ENCODE measurements at places on chromosomes 1 and 21. TPM values are rescaled to one million over a fixed set of nuclear protein-coding genes. Genes with fewer than 3 reads are reported as not detected.

The SLAMF9 gene
- total RNA-seq, result 0.24 TPM

The PTGFR gene
- not detected for total RNA-seq

The PRAMEF10 gene
- total RNA-seq, result not detected

The MR1 gene
- 7.9 TPM for total RNA-seq

Data from A549 treated with CORT108297 at 1 μM for 4 hours (cell line).